Activated CD4-positive, alpha-beta T cell treated with anti-CD3 and anti-CD28 coated beads for 4 hours (primary cell): ENCODE measurements at places on chromosomes 1 and 21.

- DNase-seq: no peak
These were observed 20.0 kb upstream of the CNN3 start for GRCh38 chr1:94946886-94947285.

- DNase-seq: no peak
These were observed 27.2 kb downstream of the TCEANC2 start for GRCh38 chr1:54080598-54081049.

- DNase-seq: no peak
These were observed 60.8 kb upstream of the RNF11 start for GRCh38 chr1:51175278-51175677.

- DNase-seq: no peak
These were observed 71.0 kb upstream of the ZP4 start for GRCh38 chr1:237961754-237962153.

GRCh38 chr1:31926853-31927660 is 11.1 kb downstream of the PTP4A2 start:
- DNase-seq: no peak

DNA sequence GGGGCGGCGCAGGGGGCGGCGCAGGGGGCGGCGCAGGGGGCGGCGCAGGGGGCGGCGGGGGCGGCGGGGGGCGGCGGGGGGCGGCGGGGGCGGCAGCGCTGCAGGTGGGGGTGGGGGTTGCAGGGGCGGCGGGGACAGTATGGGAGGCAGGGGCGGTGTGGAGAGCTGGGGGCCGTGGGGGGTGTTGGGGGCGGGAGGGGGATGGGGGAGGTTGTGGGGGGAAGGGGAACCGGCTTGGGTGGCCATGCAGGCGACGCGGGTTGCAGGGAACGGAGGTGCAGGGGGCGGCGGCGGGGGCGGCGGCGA is 13.0 kb upstream of the SLC19A1 start:
- DNase-seq: no peak

DNA sequence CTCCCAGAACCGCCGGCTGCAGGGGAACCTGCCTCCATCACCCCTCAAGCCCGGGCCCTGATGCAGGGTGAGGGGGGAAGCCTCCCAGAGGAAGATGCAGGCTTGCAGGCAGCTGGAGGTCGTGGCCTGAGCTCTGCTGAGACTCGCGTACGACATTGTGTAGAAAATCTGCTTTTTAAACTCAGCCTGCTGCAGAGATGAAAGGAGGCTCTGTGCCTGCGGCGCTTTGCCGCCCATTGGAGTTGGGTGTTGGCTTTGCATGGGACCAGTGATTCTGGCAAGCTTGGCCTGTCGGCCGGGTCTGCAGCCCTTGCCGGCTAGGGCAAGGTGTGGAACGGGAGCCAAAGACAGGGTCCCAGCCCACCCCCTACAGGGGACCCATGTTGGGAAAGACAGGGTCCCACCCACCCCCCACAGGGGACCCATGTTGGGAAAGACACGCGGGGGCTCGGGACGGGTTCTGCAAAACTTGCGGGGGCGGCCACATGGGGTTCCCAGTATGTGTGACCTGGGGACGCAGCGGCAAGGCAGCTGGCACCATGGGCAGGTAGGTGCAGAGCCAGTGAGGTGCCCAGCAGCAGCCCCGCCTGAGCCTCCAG is 55.6 kb downstream of the SLX9 start:
- no peak for DNase-seq

DNA sequence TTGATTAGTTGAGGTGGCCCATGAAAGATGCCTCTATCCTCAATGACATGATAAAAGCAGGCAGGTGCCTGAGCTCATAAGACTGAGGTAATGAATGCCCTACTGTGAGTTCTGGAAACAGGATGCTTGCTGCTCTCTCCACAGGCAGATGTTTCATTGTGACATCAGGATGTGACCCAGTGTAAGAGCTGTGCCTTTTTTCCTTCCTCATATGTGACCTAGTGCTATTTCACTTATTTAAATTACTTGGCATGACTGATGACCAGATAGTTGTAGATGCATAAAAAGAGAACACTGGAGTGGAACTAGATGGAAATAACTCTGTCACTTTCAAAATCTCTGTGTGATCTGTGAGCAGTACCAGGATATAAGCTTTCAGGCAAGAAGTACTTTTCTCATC is 31.9 kb downstream of the KIF14 start:
- no peak for DNase-seq

- DNase-seq: no peak
These were observed 251.2 kb upstream of the VAMP3 start for GRCh38 chr1:7519861-7520395.

GRCh38 chr1:7264101-7264500 is 478.8 kb downstream of the CAMTA1 start:
- no peak for DNase-seq

DNA sequence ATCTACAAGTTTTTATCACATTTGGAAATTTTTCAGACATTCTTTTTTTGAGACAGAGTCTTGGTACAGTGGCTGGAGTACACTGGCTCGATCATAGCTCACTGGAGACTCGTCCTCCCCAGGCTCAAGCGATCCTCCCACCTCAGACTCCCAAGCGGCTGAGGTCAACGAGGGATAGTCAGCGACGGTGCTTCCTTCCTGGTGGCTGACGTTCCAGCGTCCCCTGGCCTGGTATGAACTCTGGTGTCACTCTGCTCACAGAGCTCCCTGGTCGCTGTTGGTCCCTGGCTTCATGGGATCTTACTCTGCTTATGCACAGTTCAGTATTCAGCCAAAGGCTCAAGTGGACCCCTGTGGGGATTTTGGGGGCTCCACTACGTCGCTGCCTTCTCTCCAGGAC is 3.5 kb upstream of the ARHGEF16 start:
- DNase-seq: no peak

- DNase-seq: no peak
These were observed 61.3 kb downstream of the PRDM16 start for GRCh38 chr1:3130268-3130667.

DNA sequence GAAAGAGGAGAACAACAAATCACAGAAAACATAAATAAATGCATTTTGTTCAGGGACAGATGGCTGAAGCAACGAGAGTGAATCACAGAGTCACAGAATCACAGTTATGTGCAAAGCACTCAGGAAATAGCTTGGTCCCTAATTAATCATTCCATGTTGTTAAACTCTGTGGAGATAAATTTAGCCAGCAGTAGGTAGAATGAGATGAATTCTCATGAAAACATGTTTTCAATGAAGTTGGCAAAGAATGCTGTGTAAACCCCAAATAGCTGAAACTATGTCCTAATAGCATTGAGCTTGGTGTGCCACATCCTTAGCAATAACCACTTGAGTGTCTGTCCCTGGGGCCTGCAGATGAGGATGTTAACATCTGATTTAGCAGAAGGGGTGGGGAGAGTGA is 20.4 kb downstream of the LEPR start:
- no peak for DNase-seq

- no peak for DNase-seq
These were observed 34.2 kb downstream of the RIMKLA start for GRCh38 chr1:42414551-42415496.

DNA sequence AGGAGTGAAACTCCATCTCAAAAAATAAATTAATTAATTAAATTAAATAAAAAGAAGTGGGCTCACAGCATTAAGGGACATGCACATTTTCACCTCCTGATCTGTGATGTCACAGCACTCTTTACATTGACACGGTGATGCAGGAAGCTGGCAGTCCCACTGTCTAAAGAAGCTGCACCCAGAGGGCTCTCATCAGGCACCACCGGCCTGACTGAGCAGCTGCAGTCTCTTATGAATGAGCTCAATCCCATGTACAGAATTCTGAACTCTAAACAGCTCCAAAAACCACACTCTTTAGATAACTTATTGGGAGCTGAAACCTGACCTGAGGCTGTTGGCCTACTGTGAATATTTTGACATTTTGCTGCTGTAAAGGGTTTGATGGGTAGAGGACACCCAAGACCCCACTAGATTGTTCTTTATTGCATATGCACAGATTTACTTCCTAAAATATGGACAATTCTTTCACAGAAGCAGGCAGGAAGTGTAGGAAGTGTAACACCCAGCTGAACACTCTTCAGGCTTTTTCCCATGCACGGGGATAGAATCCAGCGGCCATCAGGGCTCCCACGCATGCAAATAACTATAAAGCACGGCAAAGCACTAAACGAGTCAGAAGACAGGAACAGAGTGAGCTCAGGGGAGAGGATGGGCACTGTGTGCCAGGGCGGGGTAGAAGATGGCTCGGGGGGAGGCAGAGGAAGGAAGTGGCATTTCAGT is 46.2 kb downstream of the L1TD1 start:
- no peak for DNase-seq

GRCh38 chr21:45396620-45396995 is 8.4 kb upstream of the COL18A1 start:
- DNase-seq: no peak

DNA sequence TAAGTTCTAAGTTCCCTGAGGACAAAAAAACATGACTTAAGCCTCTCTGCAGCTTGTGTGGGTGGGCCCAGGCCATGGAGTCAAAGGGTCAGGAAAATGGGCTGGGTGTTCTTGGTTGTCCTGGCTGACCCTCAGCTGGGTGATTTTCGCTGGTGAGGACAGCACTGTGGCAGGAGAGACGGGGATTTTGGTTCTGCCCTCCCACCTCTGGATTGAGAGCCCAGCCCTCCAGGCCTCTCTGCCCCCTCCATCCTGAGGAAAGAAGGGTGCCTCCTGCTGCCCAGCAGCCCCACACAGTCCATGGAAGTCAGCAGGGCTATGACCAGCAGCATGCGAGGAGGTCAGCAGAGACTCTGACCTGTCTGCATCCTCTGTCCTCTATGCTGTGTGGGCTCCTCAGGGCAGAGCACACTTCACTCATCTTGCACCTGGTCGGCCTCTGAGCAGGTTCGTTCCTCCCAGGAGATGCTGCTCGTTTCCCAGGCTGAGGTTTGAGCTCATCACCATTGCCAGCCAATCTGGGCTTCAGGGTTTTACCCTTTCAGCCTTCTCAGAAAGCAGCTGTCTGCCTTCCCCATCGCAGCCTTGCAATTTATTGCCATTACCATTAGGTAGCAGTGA is 26.5 kb downstream of the PHGDH start:
- DNase-seq: no peak

- DNase-seq: no peak
These were observed 7.3 kb downstream of the SYTL1 start for GRCh38 chr1:27348861-27349783.

GRCh38 chr21:44483288-44484237 is 28.3 kb downstream of the LRRC3 start:
- DNase-seq: no peak

GRCh38 chr1:44406737-44407429 is 1.8 kb downstream of the RNF220 start:
- DNase-seq: no peak

DNA sequence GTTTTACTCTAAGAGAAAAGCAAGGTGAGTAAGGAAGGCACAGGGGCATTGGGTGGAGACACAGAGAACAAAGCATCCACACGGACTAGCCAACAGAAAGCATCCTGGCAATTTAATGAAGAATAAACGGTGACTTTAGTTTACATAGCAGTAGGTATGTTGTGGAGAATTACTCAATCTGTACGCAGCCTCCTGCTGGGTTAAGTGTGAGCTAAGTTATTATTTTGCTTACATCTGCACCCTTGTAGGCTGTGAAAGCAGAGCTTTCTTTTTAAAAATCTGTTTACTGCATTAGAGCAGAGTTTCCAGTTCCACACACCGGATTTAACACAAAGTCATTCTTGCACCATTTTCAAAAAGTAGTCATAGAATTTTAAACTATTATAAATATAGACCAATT is 144.5 kb downstream of the AKT3 start:
- DNase-seq: no peak

DNA sequence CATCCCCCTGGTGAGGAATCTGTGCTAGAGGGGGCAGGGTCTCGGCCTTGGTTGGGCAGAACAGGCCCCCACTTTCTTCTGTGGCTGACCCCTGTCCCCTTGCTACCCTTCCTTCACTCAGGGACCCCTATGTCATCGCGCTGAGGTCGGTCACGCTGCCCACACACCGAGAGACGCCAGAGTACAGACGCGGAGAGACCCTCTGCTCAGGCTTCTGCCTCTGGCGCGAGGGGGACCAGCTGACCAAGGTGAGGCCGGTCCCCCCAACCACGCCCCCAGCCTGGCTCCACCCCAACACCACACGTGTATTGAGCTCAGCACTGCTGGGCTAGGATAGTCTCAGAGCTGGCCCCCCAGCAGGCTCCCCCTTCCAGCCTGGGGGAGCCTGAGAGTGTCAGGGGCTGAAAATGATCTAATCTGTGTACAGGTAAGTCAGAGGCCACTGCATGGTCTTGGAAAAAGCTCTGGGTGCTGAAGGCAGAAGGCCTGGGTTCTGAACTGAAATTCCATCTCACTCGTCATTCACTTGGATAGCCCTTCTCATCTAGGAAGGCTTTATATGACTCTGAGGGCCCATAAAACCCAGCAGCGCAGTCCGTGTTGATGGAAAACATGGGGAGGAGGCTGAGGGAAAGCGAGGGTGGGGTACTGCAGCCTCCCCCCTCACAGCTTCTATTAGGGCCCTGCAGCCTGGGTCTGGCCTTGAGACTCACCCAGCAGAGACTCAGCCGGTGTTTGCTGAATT is 15.3 kb downstream of the FAM151A start:
- DNase-seq: no peak

DNA sequence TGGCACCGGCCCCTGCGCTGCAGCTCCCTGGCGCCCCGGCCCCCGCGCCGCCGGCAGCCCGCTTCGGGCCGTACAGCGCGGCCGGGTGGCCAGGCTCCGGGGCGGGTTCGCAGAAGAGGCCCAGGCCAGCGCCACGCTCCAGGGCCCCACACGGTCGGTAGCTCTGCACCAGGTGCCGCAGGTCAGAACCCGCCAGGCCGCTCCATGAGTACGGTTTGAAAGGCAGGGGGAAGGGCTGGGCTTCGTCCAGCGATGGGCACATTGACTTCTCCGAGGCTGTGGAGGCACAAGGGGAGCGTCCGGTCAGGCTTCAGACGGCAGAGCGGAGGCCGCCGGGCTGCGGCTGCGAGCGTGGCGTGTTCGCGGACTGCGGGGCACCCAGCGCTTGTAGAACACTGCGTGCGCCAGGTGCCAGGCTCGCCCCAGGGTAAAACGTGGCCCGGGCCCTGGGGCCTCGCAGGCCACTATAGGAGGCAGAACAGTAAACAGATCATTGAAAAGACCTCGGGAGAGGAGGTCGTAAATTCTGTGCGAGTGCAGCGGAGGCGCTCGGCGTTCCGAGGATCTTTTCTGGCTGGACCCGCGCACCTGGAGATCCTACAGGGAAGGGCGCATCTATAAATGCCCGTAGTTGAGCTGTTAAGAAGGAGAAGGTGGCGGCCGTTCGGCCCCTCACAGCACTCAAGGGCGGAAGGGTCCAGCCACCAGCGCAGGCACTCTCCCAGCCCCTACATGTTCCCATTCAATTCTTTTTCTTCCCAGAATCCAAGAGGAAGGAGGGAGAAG is 5.7 kb downstream of the GFI1 start:
- no peak for DNase-seq

DNA sequence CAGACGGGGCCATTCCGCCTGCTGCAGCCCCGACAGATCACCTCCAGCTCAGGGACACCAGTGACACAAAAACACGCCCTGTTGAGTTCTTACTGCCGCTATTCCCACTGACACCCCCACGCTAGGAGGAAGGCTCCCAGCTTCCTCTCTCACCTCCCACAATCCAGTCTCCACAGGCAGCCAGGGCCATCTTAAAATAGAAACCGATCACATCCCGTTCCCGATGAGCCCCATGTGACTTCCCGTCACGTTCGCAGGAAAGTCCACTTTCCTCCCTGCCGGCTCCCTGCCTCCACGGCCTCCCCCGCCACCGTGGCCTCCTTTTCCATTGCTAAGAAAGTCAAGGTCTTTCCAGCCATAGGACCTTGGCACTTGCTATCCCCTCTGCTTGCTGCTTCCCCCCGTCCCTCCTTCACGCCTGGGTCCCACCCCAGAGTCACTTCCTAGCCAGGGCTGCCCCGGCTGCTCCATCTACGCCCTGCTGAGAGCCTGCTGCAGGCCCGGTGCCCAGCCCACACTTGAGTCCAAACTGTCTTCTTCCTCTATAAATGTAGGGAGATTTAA is 24.0 kb upstream of the DDOST start:
- DNase-seq: no peak
